Activated CD4-positive, alpha-beta T cell treated with anti-CD3 and anti-CD28 coated beads for 1 hour (primary cell): ENCODE measurements at places on chromosomes 13 and 19.

DNA sequence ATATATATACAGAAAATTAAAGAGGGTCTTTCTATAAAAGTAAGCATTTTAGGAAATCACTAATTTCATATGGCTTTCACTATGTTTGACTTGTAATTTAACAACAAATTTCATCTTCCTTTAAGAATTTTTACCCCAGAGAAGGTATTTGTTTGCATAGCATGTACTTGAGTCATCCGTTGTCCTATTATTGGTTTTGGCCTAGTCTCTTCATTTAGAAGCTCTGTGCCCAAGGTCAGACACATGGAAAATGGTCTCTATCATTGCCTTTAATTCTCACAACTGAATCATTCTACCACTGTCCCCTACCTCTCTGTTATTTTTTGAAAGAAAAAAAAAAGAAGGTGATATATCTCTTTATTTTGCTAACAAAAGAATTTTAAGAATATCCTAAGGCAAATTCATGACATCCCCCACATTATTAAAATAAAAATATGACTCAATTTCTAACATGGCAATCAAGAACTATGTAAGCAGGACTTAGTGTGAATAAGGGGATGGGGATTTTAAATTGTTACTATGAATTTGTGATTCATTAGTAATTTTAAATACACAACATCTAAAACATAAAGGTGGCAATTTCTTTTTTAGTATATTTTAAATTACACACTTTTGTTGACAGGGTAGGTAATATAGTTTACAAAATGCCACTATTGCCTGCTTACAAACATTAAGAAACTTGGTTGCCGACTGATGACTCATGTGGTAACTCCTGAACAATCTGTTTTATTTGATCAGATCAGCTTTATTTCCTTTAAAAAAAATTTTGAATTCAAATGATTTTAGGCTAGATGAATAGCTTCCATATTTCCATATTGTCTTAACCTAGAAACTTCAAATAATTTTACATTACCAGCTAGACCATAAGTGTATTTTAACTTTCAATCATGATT lies 13.9 kb downstream of the SLITRK5 start:
- no peak for DNase-seq

DNA sequence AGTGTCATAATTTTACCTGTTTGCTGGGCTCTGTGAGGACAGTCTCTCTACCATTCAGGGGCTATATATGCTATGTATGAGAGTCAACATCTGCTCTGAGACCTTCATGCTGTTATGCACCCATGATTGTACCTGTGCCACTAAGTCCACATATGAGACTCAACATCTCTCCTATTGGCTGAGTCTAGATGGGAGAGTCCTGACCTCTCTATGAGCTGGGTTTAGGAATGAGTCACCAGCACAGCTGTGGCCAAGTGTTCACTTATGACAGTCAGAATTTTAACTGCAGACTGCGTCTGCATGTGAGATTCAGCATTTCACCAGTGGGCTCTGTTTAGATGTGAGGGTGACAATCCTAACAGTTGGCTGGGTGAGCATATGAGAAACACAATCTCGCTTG lies 49.5 kb downstream of the ZNF729 start:
- DNase-seq, result no peak

GRCh38 chr13:112814905-112815585 lies 125.2 kb downstream of the ATP11A start:
- DNase-seq, result no peak

GRCh38 chr19:3547301-3547731 lies 8.3 kb downstream of the TEKTIP1 start:
- DNase-seq, result no peak

DNA sequence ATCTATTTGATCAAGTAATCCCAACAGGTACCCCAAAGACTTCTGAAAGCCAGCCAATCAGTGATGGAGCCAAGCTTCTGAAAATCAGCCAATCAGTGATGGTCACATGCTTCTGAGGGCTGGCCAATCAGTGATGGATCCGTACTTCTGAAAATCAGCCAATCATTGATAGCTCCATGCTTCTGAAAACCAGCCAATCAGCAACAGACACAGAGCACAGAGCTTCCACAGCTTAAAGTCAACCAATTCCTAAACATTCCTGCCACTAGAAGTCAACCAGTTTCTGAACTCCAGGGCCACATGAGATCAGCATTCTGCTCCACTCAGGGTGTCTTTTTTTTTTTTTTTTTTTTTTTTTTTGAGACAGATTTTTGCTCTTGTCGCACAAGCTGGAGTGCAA lies 8.2 kb upstream of the HSD17B14 start:
- no peak for DNase-seq
